ENCODE measurements at places on chromosomes 4 and X.

GRCh38 chr4:13750594-13750993 is 123.1 kb upstream of the BOD1L1 start:
- DNase-seq, result no peak

DNA sequence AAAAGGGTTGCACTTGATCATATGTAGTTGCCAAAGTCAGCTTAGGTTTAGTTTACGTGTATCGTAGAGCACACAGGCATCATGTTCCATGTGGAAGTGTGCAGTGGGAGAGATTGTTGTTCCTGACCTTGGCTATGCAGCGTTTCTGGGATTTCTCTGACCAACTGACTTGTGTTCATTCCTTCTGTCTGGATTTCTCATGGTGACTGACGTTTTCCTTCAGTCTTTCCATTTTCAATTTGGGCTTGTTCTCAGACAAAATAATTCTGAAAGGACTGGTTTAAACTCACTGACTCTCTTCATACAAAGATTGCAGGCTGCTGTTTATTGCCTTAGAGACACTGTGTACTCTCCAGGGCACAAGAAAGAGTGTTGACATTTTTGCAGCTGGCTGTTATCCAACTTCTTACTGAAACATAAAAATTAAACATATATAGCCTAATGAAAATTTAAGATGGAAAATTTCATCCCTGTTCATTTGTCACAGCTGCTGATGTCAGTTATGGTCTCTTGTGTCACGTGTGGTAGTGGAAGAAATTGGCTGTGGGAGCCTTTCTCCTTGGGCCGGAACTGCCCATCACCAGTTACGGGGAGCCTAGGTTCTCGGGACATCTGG is 95.4 kb downstream of the TNIP2 start:
- DNase-seq, result no peak

DNA sequence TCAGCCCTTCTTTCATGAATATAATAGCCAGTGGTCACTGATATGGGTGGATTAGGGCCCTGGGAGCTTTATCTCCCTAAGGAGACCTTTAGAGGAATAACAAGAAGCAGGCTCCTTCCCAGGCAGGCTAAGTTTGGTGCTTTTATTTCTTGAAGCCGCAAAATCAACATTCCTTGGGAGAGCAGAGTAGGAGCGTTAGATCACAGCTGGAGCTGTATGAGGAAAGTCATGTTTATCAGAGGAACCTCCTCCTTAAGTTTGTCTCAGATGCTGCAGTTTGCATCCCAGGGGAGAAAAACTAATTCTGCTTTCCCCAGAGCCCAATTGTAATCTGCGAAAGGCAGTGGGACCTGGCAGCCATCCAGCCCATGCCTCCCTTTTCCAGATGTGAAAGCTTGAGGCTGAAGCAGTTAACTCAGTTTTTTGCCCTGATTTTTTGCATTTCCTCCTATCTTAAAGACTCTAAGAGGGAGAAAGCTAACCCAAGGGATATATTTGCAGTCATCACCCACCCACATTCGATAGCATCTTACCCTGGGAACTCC is 186.0 kb upstream of the FRMPD4 start:
- no peak for DNase-seq

DNA sequence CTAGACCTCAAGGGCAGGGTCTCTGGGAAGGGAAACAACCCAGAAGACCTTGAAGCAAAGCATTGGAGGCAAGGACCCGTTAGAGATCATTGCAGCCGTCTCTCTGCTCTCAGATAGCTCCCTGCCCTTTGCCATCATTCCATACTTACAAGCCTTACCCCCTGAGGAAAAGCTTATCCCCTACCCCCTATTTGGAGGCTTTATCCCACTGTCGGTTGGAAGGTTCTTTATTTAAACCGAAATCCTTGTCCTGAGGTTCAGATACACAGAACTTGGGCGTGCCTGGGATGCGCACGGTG is 84.4 kb downstream of the EFNB1 start:
- no peak for DNase-seq

DNA sequence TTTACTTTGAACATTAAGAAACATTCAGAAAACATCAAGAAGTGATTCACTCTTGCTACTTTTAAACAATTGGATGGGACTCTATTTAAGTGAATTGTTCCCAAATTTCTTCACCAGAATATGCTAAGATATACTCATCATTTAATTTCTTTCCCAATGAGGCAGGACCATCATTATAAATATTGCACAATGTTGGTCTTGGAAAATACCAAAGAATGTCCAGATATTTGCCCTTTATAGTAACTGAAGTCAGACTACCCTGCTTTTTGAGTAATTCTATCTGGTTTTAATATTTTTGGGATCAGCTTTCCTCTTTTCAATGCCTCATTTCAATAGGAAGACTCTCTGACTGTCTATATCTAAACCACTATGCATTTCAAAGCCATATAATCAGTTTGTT is 129.4 kb upstream of the TENM3 start:
- DNase-seq, result no peak

DNA sequence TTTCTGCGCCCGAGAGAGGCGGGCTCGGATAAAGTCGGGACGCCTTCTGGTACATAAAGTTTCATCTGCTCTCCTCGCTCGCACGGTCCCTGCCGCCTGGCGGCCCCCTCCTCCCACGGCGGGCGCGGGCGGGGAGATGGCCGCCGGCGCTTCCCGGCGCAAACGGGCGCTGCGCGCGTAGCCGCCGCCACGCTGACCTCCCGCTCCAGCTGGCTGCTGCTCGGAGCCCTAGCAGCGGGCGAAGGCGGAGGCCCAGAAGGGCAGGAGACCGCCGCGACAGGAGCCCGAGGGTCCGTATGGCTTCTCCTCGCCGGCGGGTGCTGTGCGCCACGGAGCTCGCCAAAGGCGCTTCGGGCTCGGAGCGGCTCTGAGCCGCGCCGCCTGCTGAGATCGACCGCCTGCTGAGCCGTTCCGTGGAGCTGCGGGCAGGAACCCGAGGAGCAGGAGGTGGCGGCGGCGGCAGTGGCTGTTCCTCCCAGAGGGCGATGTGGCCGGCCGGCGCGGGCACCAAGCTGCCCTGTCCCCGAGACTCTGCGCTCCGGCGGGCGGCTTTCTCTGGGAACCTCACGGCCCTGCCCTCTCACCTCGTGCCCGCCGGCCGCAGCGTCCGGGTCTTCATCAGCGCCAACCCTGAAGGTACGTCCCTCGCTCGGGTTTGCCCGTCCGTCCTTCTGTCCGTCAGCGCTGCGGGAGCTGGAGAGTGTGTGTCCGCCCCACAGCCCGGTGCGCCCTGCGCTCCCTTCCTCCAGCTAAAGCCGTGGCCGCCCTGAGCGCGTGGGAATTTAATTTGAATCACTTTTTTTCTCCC is at the start of gene NWD2:
NWD2 (plus strand) TSS at position 161 of the 808 bp plus-strand sequence; CDS start at position 486, 325 bp downstream.
- peak; percentile 6 for DNase-seq

DNA sequence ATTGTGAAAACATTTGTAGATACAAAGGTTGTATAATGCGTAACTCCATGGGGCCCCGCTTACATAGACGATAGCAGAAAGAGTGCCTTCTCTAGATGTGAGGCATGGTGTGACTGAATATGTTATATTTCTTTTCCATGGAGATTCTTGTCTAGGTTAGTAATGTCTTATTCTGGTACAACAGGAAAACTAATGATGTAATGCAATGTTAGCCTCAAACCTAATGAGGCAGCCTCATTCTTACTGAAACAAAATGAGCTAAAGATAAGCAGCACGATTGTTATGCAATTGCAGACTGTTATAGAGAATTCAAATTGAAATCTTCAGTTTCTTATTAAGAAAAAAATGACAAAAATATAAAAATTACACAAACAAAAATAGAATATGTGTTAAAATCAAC is 171.1 kb upstream of the ANKRD50 start:
- no peak for DNase-seq

GRCh38 chr4:172547724-172548123 is 620.9 kb upstream of the GALNT7 start:
- DNase-seq, result no peak

- DNase-seq, result no peak
Observed at GRCh38 chrX:24466025-24466424, 939 bp downstream of the PDK3 start.

- DNase-seq, result no peak
Observed at GRCh38 chr4:145130130-145130529, 32.0 kb downstream of the ABCE1 start.

GRCh38 chr4:34293459-34293858 is 1950.9 kb downstream of the ARAP2 start:
- no peak for DNase-seq

- DNase-seq, result no peak
Observed at GRCh38 chrX:53072418-53073114, 9.6 kb upstream of the TSPYL2 start.

DNA sequence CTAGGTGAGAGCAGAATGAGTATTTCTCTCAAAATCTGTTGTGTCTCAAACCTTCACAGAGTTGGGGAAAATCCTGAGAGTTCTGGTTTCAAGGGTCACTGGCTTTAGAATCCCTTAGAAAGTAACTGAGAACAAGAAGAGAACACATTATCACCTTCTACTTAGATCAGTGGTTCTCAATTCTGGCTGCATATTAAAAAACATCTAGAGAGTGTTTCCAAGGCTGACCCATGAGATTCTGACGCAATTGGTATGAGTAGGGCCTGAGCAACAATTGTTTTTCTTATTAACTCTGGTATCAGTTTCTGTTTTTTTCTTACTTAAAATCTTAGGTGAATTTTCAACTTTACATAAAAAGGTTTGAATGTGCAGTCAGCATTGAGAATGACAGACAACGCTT is 212.8 kb downstream of the HS6ST2 start:
- DNase-seq, result no peak

DNA sequence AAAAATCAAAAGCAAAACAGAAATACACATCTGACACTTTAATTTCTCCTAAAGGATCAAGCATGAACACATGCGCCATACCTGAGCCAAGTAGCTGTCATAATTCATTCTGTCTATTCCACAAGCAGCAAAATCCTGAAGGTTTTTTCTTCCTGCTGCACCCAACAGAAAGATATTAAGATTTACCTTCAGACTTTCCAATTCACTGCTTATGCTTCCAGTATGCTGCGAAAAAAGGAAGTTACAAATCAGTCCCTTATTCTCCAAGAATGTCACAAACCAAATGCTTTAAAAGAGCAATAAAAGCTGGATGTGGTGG is 29.2 kb upstream of the FGFBP2 start:
- no peak for DNase-seq

- DNase-seq, result no peak
Observed at GRCh38 chr4:141999446-142000143, 363.2 kb downstream of the IL15 start.

- DNase-seq, result peak; percentile 11
Observed at GRCh38 chr4:72631296-72631695, 62.3 kb upstream of the ADAMTS3 start.

DNA sequence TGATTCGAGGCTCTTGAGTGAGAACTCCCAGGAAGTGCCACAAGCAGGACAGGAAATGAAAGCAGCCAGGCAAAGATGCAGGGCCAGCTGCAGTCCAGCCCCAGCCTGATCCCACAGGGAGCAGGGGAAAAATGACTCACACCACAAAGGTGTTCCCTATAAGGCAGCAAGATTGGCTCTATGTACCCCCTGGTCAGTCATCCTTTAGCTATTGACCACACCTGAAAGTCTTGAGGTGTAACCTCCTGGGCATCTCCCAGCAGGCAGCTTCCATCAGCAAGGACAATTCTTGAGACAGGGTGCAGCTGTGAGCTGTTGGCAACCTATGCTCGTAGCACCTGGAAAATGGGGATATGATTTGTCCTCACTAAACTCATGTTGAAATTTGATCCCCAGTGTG is 27.9 kb upstream of the EXOC1L start:
- DNase-seq, result no peak

DNA sequence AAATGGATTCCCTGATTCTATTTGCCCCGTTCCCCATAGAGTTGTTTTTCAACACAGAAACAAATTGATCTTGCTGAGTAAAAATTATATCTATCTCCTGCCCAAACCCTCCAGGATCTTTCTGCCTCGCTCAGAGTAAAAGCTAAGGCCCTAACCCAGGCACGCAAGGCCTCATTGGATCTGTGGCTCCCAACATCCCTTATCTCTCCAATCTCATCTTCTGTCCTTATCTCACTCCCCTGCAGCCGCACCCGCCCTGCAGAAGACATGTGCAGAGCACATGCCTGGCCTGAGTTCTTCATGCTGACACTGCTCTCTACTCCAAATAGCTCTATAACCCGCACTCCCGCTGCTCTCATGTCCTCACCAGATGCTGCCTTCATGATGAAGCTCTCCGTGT is 543.8 kb upstream of the ZFP42 start:
- no peak for DNase-seq

DNA sequence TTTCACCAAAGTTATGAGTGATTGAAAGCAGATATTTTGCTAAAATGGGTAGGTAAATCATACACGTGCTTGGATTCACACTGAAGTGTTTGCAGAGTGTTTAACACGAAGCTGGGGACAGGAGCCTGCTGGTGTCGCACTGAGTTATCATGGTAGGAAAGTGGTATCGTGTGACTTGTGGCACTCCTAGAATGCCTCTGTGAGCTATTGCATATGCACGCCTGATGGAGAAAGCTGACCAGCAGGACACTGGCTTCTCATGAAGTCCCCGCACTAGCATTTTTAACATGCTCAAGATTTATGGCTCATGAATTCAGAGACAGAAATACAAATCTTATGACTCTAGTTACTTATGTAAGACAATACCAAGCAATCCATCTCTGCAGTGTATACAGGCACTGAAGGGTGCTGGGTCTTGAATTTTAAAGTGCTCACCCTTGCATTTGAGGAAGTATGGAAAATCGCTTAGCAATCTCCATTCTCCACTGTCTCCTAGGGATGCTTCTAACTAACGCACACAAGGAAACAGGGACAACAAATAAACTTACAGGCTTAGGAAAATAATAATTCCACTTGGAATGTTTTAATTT is 19.8 kb downstream of the VCX3B start:
- no peak for DNase-seq

DNA sequence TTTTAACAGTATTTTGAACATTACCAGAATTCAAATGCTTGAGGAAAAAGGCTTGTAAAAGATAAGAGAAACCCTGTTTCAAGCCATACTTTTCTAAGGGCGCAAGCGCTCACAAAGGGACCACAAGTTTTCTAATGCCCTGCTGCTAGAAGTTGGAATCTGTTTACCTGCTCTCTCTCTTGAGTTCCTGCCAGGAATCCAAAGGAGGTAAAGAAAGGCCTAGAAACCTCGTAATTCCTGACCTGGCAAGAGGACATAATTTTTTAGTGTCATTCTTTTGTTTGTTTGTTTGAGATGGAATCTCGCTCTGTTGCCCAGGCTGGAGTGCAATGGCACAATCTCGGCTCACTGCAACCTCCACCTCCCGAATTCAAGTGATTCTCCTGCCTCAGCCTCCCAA is 1.4 kb upstream of the FUNDC1 start:
- DNase-seq, result no peak

DNA sequence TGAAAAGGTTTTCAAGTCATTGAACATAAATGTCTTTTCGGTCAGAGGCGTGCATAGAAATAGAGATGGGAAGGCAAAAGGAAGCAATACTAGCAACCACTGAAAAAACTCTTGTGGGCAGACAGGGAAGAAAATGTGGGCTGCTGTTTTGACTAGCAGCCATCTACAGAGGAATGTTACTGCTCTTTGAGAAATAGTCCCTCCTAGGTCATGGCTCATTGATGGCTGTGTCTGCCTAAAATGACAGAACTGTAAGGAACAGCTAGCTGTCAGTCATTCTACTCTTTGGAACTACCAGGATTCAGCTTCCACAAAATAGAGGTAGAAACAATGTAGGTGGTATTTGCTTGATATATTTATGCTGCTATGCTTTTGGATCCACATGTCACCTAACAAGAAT is 26.9 kb upstream of the TMPRSS11B start:
- DNase-seq, result no peak

- DNase-seq, result no peak
Observed at GRCh38 chr4:31071508-31072486, 351.6 kb downstream of the PCDH7 start.

- DNase-seq, result no peak
Observed at GRCh38 chr4:15042529-15043167, 40.4 kb downstream of the CPEB2 start.

Measured in BE2C (cell line).